NCI-H187 treated with DMSO at 0.1 percent for 48 hours (cell line): ENCODE measurements at places on chromosomes 6 and 20.

GRCh38 chr6:36616893-36617521, 22.8 kb downstream of the SRSF3 start:
- DNase-seq, result no peak

- DNase-seq, result no peak
These were observed 220.3 kb upstream of the LAMP5 start for GRCh38 chr20:9294041-9294440.

DNA sequence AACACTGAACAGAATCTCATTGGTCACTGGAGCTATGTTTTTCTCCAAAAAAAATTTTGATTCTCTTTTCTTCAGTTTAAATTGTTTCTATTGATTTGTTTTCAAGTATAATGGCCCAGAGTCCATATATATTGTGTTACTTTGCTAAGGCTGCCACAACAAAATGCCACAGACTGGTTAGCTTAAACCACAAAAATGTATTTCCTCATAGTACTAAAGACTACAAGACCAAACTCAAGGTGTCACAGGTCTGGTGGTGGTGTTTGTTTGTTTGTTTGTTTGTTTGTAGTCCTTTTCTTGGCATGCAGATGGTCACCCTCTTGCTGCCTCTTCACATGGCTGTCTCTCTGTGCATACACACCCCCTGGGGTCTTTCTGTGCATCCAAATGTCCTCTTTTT, 34.0 kb downstream of the BMP5 start:
- no peak for DNase-seq

- DNase-seq, result no peak
These were observed 29.4 kb downstream of the BMP7 start for GRCh38 chr20:57236813-57237584.

DNA sequence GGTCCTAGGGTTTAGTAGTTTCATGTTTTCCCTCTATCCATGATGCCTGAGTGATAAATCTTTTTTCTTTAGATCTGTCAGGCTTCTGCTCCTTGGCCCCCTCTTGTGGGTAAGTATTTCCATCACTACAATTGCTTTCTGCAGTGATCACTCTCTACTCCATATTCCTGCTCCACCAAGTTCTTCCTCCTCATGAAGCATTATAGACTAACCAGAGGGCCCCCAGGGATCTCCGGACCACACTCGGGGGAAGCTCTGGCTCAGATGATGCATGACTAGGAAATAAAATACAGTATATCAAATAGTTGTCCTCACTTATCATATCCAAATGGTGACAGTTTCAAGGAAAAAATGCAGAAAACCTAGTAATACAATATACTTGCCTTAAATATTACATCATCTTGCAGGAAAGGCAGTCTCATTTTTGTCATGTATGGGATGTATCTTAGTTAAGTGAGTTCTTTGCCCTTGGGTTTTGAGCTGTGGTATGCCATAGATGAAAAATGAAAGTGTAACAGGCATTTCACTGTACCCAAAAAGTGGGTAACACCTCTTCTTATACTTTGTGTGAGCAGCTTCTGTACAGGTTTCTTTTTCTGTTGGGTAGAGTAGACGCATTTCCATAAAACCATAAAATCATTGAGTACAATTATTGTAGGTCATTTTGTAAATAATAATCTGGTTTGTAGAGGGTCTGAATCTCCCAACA, 200.9 kb upstream of the EYA4 start:
- DNase-seq, result no peak

DNA sequence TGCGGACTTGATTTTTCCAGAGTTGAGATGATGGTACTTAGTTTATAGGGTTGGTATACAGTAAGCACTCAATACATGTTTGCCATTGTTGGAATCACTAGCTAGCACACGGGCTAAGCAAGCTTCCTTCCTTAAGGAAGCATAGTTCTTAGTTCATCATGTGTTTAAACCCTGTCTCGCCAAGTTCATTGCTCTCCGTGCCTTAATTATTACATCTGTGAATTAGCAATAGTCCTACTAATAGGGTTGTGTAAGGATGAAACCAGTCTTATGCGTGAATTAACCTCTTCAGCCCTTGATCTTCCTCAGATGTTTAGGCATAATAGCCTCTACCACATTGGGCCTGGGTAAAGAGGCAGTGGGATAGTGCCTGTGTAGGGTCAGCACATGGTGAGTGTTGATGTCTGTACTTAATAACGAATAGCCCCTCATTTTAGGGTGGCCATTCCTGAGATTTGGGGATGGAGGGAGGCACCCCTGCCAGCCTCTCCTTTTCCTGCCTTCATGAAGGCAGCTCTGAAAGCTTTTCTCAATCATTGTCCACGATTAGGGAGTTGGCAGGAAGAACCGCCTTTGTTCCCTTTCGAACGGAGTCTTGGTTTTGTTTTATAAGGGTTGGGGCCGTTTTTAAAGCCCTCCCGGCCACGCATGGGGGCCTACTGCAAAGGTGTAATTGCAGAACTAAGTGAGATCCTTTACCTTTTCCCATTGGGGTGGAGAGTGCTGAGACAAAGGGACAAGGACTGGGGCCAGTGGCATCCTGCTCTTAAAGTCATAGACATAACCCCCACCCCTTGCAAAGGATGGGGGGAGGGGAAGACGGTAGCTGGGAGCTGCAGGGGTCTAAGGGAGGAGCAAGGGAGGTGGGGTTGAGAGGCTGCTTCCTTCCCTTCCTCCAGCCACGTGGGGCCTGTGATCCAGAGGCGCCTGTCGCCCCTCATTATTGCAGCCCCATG, 2.1 kb downstream of the DNMT3B start:
- no peak for DNase-seq

GRCh38 chr6:44367681-44368080, 19.8 kb upstream of the CDC5L start:
- no peak for DNase-seq

GRCh38 chr6:140321891-140322290, 947.4 kb upstream of the CITED2 start:
- no peak for DNase-seq

DNA sequence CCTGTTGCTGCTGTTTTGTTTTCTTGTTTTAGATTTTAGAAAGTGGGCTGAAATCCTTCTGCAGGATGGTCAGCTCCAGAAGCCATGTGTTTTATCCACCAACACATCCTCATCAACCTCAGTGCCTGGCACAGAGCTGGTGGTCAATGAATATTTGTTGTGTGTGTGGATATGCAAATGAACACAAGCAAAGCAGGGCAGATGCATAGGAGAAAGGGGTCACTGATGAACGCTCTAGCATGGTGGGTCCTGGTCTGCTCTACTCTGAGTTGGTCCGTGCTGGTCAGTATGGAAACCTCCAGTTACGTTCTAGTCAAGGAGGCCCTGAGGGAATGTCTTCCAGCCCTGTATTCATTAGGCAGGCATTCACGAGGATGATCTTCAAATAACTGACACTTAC, 682.5 kb downstream of the QKI start:
- no peak for DNase-seq
